ENCODE measurements at places on chromosomes 2 and 18. TPM values are rescaled to one million over a fixed set of nuclear protein-coding genes. Genes with fewer than 3 reads are reported as not detected.

GRCh38 chr18:23196119-23197007, 61.1 kb downstream of the CABLES1 start:
- DNase-seq, result no peak

GRCh38 chr18:61199171-61199848, 133.9 kb upstream of the CDH20 start:
- no peak for DNase-seq

GRCh38 chr2:199325881-199326280, 131.9 kb downstream of the SATB2 start:
- no peak for DNase-seq

- DNase-seq, result no peak
These were observed 28.2 kb downstream of the SFXN5 start for GRCh38 chr2:73043276-73043675.

GRCh38 chr2:184030989-184031388, 567.3 kb upstream of the ZNF804A start:
- DNase-seq, result no peak

DNA sequence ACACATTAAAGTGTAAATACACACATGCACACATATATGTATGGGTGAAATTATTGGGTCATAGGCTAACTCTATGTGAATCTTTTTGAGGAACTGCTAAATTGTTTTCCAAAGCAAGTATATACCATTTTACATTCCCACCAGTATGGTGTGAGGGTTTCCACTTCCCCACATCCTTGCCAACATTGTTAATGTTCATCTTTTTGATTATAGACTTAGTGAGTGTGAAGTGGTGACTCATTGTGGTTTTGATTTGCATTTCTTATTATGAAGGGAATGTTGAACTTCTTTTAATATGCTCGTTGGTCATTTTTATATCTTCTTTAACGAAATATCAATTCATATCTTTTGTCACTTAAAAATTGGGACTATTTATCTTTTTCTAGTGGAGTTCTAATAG, 181.8 kb upstream of the GCFC2 start:
- DNase-seq, result no peak

DNA sequence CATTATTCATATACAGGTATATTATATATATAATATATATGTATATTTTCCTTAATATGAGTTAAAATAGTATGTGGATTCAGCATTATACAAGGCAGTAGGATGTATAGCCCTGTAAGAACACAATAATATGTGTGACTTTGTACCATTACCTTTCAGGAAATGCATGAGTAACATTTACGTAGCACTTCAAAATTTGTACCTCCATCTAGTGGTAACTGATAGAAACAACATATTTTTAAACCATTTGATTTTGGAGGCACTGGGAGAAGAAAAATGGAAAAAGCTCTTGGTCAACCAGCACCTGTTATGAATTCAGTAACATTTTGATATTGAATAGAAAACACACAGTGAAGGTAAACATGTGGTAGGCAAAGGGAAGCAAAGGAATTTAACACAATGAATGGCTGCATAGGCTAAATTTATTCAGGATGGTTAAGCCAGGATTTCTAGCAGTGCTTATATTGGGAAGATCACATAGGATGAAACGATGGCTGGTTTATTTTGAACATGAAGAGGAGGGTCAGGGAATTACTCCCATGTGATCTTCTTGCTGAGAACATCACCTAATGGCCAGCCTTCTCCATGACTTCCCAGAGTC, 565.5 kb downstream of the CCDC85A start:
- DNase-seq, result peak; percentile 3

GRCh38 chr2:101675512-101675911, 22.0 kb upstream of the MAP4K4 start:
- DNase-seq, result no peak

DNA sequence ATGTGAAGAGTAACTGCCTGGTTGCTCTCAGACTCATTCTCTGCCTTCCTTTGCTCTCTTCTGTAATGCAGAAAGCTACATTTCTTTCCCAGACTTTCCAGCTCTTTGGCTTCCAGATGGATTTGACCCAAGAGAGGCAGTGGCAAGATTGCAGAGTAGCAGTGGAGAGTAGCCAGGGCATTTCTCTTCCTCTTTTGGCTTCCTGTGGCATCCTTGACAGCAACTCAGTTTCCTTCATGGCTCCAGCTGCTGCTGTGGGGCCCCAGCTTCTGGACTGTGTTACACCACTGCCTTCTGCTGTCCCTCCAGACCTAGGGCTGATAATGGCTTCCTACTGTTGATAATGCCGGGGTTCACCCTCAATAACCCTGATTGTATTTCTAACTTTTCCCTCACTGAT, 469.4 kb upstream of the SPRED2 start:
- DNase-seq, result no peak

- DNase-seq, result no peak
These were observed 4.0 kb upstream of the MREG start for GRCh38 chr2:216017365-216017764.

GRCh38 chr2:8298783-8299182, 383.1 kb upstream of the ID2 start:
- DNase-seq, result no peak

- DNase-seq, result no peak
These were observed 1.0 kb upstream of the ACTR3 start for GRCh38 chr2:113888641-113889470.

- peak; percentile 64 for DNase-seq
These were observed 111.4 kb downstream of the FTCDNL1 start for GRCh38 chr2:199739413-199740110.

GRCh38 chr2:198141726-198142125, 337.3 kb downstream of the PLCL1 start:
- DNase-seq, result no peak

GRCh38 chr18:22046473-22046872, 122.9 kb upstream of the GATA6 start:
- DNase-seq, result no peak

DNA sequence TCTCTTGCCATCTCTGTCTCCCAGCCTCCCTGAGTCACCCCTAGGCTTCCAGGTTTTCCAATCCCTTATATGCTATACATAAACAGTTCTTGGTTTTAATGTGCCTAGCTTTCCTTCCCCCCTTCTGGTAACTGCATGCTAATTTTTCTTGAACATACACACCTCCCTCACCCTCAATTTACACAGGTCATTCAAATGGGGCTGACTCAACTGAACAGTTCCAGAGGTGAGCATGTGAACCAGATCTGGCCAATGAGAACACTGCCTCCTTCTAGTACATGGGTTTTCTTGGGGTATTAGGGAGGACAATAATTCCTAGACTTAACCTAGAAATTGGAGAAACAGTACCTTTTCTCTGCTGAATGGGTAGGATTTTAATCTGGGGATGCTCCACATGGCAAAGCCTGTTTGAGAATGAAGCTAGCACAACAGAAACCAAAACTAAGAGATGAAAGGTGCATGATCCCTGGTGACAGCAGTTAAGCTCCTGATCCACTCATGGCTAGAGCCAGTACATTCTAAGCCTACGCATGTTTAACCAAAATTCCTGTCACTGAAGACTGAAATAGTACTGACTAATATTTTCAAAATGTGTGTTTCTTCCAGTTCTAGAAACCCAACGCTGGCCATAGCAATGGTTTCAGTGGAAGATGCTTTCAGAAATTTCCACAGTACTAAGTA, 11.8 kb downstream of the SLC25A12 start:
- DNase-seq, result no peak

GRCh38 chr2:215260097-215260677, 51.7 kb upstream of the ATIC start:
- DNase-seq, result no peak

DNA sequence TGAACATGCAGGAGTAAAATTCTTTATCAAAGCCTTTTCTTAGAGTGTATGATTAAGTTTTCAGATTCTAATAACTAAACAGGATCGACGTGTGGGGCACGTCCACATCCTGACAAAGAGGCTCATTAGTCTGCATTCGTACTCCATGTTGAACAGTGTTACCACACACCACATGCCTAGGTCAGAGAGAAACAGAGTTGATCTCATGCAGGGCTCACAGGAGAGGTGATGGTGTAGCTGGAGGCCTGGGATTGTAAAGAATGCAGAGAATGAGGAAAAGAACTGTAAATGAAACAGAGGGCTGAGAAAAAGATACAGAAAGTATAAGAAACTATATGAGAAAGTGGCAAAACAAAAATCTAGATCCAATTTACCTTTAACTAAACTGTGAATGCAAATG, 632.5 kb downstream of the BCL11A start:
- no peak for DNase-seq

DNA sequence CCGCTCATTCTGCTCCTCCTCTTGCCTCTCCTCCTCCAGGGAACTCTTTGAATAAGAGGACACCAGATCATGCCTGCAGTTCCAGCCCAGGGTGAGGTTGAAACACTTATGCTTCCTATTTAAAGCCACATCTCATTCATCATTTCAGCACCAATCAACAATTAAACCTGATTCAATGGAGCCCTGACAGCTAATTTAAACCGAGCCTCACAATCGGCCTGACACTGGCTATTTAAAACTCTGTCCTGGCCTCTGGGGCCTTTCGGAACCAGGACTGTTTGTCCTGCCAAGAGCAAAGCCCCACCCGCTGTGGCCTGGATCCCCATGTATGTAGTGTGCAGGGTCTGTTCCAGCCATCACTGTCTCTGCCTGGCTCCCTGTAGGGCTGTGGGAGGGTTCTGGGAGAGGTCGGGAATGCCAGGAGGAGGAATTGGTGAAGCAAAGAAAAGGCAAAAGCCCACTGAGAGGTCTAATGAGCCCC, 97.4 kb downstream of the MCFD2 start:
- DNase-seq, result no peak

- DNase-seq, result no peak
These were observed 52.1 kb downstream of the FMNL2 start for GRCh38 chr2:152387041-152387440.

DNA sequence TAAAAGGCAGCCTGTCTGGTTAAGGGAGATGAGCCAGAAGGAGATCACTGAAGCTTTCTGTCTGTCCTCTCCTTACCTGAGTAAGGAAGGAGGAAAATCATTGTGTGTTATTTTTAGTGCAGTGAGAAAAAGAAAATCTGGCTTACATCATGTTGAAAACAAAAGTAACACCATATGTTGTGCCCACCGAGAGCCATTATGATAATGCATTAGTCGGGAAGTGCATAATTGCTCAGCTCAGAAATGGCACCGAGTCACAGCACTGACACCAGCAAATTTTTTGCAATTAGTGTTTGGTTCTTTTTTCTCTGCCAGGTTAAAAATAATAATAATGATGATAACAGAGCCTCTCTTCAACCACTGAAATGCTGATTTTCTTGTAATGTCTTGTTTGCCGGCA, 46.6 kb downstream of the HNMT start:
- DNase-seq, result no peak

- DNase-seq, result no peak
These were observed 338.0 kb downstream of the NYAP2 start for GRCh38 chr2:225737556-225737955.

DNA sequence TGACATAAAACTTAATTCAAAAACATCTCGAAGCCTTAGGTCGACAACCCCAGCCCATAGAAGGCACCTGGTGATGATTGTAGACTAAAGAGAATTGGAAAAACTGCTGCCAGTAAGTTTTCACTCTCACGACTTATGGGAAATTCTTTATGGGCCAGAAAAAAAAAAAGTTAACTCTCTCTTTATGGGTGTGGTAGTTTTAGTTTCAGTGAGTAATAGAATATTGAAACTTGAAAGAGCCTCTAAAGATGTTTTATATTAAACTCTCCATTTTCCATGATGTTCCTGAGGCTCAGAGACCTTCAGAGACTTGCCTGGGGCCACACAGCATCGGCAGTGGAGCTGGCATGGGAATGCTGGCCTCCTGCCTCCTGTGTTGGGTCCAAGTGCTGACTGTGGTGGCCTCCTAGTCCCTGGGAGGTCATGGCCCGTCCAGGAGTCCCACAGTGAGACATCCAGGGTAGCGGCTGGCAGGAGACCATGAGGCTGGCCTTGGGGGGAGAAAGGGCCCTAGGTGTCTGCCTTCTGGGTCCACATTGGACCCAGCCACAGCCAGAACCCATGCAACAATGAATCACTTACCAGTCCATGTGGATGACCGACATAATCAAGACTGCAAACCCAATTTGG, 158.9 kb downstream of the SEPTIN10 start:
- DNase-seq, result no peak

GRCh38 chr2:174633623-174633930, 36.0 kb upstream of the WIPF1 start:
- DNase-seq, result peak; percentile 51

- no peak for DNase-seq
These were observed 12.6 kb downstream of the CTAGE1 start for GRCh38 chr18:22405142-22405541.

DNA sequence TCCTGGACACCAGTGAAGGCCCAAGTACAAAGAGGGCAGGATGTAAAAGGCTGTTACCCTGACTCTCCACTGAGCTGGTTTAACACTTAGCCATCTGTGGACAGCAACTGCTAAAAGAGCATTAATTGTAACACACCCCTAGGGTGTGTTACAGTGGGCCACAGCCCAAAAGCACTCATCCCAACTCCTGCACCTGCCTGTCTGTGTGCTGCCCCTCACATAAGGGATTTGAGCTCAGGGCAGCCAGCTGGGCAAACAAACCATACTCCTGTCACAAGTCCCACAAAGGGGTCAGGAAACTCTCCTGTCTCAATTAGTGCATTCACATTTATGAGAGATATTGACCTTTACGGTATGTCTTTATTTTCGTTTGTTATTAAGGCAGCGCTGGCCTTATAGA, 833.1 kb upstream of the NXPH2 start:
- DNase-seq, result no peak

The AQP12B gene
- polyA plus RNA-seq, result 1.5 TPM

The ANKRD30B gene
- 0.24 TPM for polyA plus RNA-seq

The CPLX4 gene
- polyA plus RNA-seq, result 0.14 TPM

The GAL3ST2 gene
- 0.92 TPM for polyA plus RNA-seq

The COL4A4 gene
- polyA plus RNA-seq, result 56.2 TPM

The FAM110C gene
- 13.3 TPM for polyA plus RNA-seq

The FZD7 gene
- polyA plus RNA-seq, result 82.8 TPM

The SCN3A gene
- 0.84 TPM for polyA plus RNA-seq

The PLGLB1 gene
- polyA plus RNA-seq, result 11.1 TPM

The KATNAL2 gene
- 13.2 TPM for polyA plus RNA-seq

The CCT4 gene
- 186 TPM for polyA plus RNA-seq

The FKBP7 gene
- polyA plus RNA-seq, result 67.2 TPM

The ABCG8 gene
- polyA plus RNA-seq, result 0.67 TPM

The IL1A gene
- not detected for polyA plus RNA-seq

The LHCGR gene
- 0.18 TPM for polyA plus RNA-seq

The PLGLB2 gene
- 7.4 TPM for polyA plus RNA-seq

The CROCC2 gene
- not detected for polyA plus RNA-seq

Data from right renal pelvis (tissue), 4 donors.